AG04449 (cell line): ENCODE measurements at places on chromosomes 6 and 20.

DNA sequence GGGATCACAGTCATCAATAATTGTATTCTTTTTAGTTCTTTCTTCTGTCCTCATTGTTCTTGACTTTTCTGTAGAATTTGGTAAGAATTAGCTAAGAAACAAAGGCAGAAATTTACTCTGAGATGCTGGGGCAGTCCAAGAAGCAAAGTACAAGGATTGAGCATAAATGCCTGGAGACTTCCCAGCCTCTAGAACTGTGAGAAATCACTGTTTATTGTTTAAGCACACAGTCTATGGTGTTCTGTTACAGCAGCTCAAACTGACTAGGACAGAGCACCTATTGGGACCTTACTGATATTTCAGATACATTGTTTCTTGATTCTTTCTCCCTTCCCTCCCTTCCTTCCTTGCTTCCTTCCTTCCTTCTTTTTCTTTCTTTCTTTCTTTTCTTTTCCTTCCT lies 192.7 kb upstream of the SLC35B3 start:
- DNase-seq: no peak

GRCh38 chr6:2249126-2249525 lies 3.7 kb upstream of the GMDS start:
- DNase-seq: no peak

GRCh38 chr6:109186012-109186411 lies 90.7 kb downstream of the CEP57L1 start:
- DNase-seq: no peak

GRCh38 chr6:136521911-136522310 lies 28.3 kb downstream of the MAP7 start:
- DNase-seq: no peak

DNA sequence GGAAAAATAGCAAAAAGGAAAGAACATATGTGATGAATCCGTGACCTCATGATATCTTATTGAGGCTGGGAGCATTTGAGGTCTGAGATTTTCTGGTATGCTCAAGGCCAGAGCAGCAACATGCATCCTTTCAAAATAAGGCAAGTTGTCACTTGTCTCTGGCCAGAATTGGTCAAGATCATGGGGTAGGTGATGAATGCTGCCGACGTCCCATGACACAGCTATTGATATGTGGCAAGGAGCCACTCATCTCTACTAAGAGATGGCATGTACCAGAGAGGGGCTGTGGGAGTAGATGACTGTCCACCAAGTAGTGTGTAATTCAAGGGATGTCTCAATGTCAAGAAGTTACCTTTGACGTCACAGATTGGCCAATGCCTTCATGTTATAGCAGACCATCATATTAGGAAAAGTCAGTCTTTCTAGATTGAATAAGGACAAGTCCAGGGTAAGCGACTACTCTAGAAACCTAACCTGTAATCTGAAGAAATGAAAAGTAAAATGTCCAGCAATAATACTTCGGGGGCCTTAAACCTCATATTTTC lies 527.4 kb downstream of the BMP2 start:
- DNase-seq: no peak

DNA sequence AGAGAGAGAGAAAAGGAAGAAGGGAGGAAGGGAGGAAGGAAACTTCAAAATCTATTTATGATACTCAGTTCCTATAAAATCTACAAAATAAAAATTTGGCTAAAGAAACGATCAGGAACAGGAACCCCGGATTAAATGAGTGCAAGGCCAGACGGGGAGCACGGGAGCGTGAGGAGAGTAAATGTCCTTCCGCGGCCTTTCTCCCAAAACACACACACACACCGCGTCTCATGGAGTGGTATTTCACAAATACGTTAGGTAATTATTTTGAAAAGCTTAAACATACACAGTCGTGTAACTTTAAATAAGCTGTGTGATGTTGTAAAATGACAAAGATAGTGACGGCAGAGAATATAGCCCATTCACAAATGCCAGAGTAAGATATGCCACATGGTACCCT lies 125.7 kb upstream of the AFDN start:
- DNase-seq: no peak

GRCh38 chr6:134247231-134247833 lies 70.6 kb downstream of the SGK1 start:
- no peak for DNase-seq

- no peak for DNase-seq
Observed at GRCh38 chr6:11712760-11713159, 65.8 kb downstream of the ADTRP start.

DNA sequence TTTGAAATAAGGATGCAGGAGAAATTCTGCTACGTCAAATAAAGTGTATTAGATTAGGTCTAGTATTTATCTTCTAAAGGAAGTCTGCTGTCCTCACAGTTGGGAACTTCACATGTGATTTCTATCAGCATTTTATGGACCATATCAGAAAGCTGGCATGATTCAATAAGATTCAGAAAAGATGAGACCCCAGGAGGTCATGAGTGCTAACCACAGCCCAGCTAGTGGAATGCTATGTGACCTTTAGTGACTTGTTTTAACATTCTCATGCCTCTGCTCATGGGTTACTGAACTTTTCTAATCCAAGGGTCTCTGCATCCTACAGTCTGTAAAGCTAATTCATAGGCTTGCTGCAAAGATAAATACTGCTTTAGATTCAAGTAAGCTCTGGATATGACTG lies 150.1 kb downstream of the GMPR start:
- no peak for DNase-seq

DNA sequence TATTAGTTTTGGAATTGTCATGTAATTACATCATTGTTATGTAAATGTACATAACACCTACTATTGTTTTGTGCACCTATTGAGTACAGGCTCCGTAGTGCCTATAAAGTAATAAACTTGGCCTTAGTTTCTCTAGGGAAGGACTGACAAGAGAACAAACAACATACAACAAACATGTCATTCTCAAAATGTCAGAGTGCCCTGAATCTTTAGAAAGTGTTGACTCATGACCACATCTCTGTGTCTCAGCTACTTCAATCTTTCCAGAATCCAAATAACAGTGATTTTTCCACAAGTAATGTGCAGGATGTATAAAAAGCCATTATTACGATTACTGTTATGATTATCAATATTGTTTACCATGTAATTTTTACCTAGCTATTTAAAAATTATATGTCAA lies 17.2 kb downstream of the LAMP5 start:
- no peak for DNase-seq

DNA sequence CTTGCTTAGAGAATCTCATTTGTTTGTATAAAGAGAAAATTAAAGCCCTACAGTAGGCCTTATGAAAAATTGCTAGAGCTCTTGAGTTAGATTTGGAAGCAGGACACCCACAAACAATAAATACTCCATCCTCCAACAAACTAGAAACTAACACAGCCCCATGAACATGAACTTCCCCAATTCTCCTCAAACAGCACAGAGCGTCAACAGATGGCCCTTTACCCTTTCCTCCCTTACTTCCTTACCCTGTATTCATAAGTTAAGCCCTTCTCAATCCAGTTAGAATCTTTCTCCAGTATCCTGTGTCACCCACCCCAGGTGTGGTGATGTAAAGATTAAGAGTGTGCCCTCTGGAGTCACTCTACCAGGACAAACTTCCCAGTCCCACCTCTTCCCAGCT lies 113.7 kb downstream of the UNC5CL start:
- no peak for DNase-seq

- DNase-seq: no peak
Observed at GRCh38 chr20:16005915-16006493, 567.2 kb downstream of the KIF16B start.

GRCh38 chr6:90940812-90941481 lies 354.1 kb upstream of the MAP3K7 start:
- DNase-seq: peak; percentile 5

DNA sequence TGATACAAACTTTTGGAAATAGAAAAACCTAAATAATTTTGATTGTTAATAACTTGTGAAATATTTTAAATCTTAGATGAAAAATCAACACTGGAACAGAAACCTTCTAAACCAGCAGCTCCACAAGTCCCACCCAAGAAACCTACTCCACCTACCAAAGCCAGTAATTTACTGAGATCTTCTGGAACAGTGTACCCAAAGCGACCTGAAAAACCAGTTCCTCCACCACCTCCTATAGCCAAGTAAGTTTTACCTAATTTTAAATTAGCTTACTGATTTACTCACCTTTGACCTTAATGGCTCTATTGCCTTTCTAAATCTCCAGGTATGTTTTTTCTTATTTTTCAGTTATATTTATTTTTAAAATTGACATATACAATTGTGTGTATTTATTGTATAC lies 102.6 kb upstream of the ADGRF4 start:
- no peak for DNase-seq

DNA sequence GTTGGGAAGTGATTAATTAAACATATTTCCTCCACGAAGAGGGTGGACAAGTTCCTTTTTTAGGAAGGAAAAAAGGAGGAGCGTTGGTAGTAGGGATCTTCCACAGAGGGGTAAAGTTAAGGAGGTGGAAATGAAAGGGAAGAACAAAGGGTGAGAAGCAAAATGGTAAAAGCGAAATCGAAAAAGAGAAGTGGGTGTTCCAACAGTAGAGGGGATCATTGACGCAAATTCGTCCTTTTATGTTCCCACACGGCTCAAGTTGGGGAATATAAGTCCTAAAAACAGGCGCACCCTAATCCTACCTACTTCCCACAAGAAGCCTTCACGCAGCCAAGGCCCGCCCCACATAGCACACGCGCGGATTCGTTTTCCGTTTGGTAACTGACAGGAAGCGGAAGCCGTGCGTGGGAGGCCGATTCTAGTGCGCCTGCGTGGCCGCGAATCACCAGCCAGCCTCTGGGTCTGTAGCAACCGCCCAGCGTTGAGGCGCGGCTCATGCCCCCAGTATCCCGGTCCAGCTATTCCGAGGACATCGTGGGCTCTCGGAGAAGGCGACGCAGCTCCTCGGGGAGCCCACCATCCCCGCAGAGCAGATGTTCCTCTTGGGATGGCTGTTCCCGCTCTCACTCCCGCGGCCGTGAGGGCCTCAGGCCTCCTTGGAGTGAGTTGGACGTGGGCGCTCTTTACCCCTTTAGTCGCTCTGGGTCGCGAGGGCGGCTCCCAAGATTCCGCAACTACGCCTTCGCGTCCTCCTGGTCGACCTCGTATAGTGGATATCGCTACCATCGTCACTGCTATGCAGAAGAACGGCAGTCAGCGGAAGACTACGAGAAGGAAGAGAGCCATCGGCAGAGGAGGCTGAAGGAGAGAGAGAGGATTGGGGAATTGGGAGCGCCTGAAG lies at the start of gene NKAPL:
TSS of gene NKAPL (plus strand) at position 421 of the 901 bp plus-strand sequence. CDS start at position 496, 75 bp downstream.
- no peak for DNase-seq

DNA sequence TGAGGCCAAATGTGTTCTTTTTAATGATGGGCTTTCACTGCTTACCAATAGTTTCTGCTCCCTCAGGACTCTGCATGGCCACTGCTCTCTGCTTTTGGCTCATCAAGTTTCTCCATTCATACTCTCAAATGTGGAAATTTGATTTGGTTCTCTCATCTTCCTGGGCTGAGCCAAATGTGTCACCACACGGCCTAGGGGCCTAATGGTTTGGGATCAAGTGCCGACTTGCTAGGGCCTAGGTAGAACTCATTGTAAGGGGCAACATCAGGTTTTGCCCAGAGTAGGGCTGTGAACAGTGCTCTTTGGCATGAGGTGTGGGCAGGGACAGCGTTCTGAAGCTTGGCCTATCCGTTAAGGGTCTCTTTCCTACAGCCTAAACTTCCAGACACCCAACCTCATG lies 3.9 kb upstream of the MRPS10 start:
- no peak for DNase-seq

DNA sequence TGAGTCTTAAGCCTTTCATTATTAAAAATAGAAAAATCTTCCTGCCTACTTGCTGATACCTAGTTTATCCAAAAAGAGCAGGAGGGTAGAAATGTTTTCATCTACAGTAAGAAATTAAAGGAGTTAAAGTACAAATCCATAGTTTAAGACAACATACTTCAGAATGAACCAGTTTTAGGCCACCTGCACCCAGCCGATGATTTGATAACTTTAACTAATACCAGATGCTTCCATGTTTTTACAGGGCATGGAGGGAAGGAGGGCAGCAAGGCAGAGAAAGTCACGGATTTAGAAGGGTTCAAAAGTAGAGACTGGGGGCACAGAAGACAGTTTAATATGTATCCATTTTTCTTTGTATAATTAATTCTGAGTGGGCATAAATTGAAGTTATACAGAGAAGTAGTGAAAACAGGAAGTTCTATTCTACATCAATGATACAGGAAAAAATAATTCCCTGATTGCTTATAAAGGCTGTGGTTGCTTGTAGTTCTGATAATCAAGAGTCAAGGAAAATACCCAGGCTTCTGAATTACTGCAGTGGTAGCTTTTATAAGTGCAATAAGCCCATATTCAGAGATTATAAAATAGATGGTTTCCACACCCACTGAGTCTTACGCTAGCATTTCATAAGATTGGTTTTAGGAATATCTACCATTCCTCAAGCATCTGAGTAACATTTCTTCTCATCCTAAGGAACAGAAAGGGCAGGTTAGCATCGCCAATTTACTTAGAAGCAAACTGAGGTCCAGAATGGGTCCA lies 72.0 kb downstream of the GMDS start:
- no peak for DNase-seq

DNA sequence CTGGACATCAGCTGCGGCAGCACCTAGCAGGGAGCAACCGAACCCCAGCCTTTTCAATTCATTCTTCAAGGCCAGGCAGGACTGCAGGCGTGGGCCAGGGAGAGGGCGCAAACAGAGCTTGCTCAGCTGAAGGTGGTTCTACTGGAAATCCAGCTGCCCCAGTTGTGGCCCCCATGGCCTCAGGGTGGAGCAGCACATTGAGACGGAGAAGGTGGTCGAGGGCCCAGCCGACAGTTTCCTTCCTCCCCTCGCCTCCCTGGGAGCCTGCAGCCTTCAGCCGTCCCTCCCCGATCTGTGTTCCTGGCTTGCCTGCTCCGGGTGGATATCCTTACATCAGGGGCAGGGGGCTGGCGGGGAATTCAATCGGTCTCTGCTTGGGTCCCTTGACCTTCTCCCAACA lies 217.8 kb downstream of the ANKRD60 start:
- DNase-seq: no peak

GRCh38 chr6:134689177-134689576 lies 260.7 kb downstream of the ALDH8A1 start:
- DNase-seq: no peak

DNA sequence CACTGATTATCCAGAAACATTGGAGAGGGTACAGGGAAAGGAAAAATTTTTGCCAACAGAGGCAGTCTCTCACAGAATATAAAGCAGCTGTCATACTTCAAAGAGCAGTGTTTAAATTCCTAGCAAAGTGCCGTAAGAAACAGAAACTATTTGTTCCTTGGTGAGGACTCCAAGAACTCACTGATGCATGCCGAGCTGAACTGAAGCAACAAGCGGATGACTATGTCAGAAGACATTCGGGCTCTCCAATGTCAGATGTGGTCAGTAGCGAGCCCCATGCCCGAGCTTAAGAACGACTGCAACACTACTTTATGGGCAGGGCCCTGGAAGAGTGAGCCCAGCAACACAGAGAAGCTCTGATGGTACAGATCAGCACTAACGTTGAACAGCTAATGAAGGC lies 54.7 kb downstream of the OR2B6 start:
- DNase-seq: no peak

- DNase-seq: no peak
Observed at GRCh38 chr6:85353012-85353411, 96.9 kb upstream of the NT5E start.

GRCh38 chr20:7841291-7841970 lies 98.8 kb downstream of the HAO1 start:
- DNase-seq: no peak

- no peak for DNase-seq
Observed at GRCh38 chr6:31908791-31909190, 6.9 kb upstream of the ZBTB12 start.
